ENCODE measurements at places on chromosomes 16 and 17.
A peak's percentile ranks its signal among the peaks of the same experiment; 100 is the strongest.

GRCh38 chr16:87581857-87582215 is 20.5 kb upstream of the JPH3 start:
- DNase-seq: peak; percentile 46

GRCh38 chr16:24116046-24116776 is 139.9 kb upstream of the CACNG3 start:
- DNase-seq: no peak

DNA sequence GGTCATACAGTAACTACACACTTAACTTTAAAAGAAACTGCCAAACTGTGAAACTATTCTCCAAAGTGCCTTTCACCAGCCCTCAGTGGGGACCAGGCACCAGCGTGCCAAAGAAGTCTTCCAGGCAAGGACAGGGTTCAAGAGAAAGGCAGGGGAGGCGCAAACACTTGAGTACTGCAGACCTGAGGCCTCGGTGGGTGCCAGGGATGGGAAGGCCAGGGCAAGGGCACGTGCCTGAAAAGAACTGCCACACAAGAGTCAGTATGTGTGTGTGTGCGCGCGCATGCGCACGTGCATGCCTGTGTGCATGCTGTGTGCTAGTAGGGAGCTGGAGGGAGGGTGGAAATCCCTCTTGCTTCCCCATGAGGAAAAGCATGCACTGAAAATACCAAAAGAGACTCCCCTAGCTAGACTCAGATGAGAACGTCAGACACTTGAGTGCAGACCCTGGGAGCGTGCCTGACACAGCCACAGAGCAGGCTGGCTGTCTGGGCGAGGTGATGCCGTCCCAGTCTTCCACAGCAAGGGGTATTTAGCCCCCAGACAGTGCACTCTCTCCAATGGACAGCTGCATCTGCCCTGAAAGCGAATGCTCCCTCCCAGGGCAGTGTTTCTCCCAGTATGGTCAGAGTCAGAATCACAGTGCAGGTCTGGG is 40.1 kb upstream of the GSG1L start:
- DNase-seq: no peak

GRCh38 chr17:76951375-76951905 is 83.2 kb downstream of the MGAT5B start:
- DNase-seq: no peak

DNA sequence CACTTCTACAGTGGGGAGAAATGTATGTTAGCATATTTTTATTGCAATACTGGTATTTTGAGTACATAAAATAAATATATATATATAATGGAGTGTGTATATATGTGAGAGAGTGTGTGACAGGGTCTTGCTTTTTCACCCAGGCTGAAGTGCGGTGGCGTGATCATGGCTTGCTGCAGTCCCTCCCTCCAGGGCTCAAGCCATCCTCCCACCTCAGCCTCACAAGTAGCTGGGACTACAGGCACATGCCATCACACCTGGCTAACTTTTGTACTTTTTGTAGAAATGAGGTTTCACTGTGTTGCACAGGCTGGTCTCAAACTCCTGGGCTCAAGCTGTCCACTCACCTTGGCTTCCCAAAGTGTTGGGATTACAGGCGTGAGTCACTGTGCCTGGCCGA is 4.1 kb downstream of the CYLD start:
- no peak for DNase-seq

DNA sequence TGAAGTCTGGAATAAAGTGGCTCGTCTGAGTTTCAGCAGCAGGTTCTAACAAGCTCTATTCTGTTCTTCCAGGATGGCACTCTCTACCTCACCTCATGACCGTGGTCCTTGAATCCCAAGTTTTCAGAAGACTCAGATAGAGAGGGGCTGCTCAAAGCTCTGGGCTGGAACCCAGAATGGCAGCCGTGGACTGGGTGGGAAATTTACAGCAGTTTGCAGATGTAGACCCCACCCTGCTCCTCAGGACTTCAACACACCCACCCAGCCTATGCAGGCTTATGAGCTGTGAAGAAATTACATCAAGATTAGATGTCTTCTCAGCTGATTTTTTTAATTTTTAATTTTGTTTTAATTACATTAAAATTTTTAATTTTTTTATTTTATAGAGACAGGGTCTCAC is 59.4 kb downstream of the METRNL start:
- peak; percentile 4 for DNase-seq

DNA sequence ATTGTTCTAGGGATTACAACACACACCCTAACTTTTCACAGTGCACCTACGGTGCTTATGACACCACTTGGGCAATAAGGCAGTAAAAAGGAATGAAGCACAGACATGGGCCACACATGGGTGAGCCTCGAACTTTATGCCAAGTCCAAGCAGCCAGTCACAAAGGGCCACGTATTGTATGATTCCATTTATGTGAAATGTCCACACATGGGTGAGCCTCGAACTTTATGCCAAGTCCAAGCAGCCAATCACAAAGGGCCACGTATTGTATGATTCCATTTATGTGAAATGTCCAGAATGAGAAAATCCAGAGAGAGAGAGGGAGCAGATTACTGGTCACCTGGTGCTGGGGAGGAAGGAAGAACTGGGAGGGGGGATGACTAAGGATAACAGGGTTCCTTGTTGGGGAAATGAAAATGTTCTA is 22.2 kb downstream of the RMI2 start:
- no peak for DNase-seq

DNA sequence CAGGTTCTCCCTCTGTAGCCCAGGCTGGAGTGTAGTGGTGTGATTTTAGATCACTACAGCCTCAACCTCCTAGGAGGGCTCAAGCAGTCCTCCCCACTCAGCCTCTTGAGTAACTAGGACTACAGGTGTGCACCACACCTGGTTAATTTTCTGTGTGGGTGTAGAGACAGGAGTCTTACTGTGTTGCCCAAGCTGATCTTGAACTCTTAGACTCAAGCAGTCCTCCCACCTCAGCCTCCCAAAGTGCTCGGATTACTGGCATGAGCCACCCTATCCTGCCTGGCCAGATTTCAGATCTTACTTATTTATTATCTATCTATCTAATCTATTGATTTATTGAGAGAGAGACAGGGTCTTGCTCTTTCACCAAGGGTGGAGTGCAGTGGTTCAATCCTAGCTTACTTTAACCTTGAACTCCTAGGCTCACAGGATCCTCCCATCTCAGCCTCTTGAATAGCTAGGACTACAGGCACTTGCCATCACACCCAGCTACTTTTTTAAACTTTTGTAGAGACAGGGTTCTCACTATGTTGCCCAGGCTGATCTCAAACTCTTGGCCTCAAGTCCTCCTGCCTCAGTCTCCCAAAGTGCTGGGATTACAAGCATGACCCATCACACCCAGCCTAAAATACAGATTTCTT is 61.8 kb downstream of the TUBD1 start:
- no peak for DNase-seq

DNA sequence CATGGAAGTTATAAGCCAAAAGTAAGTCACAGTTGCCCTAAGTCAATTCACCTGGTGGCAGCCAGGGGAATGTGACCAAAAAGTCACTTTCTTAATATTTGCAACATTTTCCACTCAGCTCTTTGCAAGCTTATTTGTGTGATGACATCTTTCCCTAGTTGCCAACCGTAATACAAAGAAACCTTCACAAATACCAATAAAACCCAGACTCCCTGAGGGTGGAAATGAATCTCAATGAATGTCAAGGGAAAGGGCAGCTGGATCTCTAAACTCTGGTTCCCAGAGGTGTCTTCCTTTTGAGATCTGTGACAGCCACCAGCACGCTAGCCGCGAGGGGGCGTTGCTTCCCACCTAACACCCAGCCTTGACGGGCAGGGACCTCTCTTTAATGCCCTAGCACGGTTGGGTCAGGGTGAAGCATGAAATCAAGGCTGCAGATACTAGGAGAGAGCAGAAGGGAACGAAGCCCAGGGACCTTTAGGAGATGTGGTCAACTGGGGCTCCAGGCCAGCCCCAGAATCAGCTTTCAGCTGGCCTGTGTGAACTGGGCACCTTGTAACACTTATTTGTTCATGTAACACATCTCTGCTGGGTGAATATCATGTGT is 82.2 kb downstream of the CMC2 start:
- peak; percentile 34 for DNase-seq

DNA sequence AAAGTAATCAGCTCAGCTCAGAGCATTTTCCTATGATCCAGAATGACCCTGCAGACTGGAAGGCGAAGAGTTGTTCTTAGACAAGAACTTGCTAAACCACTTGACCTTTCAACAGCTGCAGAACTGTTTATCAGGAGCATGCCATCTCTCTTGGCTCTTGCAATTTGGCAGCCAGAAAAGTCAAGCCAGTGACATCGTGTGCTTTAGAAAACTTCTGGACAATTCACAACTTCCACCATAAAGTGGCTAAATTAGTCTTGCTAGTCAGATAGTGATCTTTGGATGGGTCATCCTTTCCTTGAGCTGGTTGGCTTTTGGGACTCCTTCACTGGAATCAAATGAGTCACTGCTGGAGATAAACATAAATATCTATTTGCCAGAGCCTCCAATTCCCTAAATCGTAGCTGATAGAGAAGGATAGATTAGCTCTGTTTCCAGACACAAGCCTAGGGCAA is 146.5 kb downstream of the MAP2K6 start:
- DNase-seq: no peak

DNA sequence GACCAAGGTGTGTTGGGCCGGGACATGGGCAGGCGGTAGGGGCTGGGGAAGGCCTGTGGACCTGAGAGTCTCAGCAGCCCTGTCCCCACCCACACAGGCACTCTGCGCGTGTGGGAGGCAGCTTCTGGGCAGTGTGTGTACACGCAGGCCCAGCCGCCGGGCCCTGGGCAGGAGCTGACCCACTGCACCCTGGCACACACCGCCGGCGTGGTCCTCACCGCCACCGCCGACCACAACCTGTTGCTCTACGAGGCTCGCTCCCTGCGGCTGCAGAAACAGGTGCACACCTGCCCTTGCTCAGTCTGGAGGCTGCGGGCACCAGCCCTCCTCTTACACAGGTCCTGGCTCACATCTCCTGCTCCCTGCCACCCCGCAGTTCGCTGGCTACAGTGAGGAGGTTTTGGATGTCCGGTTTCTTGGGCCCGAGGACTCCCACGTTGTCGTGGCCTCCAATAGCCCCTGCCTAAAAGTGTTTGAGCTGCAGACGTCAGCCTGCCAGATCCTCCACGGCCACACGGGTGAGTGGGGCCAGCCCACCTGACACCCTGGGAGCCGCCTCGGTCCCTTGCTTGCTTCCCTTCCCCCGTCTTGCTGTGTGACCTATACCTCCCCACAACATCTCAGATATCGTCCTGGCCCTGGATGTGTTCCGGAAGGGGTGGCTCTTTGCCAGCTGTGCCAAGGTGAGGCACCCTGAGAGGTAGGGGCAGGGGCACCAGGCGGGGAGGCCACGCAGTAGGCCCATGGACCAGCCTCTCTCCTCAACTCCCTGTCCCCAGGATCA is 3.8 kb downstream of the TBL3 start:
- no peak for DNase-seq

GRCh38 chr17:37744961-37745800 is at the start of gene HNF1B:
Gene HNF1B, minus strand, starts transcription at chr17:37745059. Its CDS starts 175 bp downstream, at chr17:37744884.
- DNase-seq: peak; percentile 55

- no peak for DNase-seq
Measured at GRCh38 chr16:3570420-3571062, 6.7 kb downstream of the NLRC3 start.

- peak; percentile 29 for DNase-seq
Measured at GRCh38 chr16:69563605-69564580, 1.9 kb upstream of the NFAT5 start.

DNA sequence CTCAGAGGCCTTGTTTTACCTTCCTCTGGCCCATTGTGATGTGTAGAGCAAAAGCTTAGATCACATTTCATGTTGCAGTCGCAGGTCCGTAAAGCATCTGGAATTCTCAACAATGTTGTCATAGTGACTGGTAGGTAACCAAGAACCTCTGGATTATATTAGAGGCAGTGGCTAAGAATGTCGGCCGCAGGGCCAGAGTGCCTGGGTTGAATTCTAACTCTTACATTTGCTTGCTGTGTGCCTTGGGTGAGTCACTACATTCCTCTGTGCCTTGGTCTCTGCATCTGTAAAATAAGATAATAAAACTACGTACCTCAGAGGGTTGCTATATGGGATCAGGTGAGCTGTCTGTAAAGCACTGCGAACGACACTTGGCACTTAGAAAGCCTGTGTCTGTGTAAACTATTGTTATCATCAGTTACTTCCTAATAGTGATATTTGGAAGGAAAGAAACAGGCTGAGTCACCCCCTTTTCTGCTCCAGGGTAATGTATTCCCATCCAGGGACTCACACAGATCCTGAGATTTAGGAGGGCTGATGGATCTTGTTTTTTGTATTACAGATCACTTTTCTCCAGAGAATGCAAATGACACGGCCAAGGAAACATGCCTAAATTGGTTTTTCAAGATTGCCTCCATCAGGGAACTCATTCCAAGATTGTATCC is 52.2 kb downstream of the VPS35L start:
- DNase-seq: no peak

DNA sequence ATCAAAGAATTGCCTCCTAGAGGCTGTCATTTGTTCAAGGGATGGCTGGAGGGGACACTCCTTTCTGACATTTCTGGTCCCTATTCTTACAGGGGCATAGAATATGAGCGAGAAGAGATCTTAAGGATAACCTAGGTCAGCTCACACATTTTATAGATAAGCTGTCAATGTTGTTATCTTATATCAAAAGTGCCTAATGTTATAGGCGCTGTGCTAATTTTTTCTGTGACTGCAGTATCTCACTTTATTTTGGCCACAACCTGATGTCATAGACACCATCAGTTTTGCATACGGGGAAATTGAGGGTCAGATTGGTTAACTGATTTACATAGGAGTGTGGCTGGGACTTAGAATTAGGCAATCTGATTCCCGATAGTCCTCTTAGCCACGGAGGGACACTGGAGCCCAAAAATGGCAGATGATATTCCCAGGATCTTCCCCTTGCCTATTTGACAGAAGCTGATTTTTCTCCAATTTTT is 1.2 kb downstream of the CPD start:
- DNase-seq: no peak

GRCh38 chr16:51922476-51922875 is 624.5 kb downstream of the TOX3 start:
- no peak for DNase-seq

GRCh38 chr16:49809062-49809461 is 46.9 kb downstream of the ZNF423 start:
- DNase-seq: peak; percentile 66

- DNase-seq: no peak
Measured at GRCh38 chr17:35807371-35808144, 1.7 kb upstream of the TAF15 start.

DNA sequence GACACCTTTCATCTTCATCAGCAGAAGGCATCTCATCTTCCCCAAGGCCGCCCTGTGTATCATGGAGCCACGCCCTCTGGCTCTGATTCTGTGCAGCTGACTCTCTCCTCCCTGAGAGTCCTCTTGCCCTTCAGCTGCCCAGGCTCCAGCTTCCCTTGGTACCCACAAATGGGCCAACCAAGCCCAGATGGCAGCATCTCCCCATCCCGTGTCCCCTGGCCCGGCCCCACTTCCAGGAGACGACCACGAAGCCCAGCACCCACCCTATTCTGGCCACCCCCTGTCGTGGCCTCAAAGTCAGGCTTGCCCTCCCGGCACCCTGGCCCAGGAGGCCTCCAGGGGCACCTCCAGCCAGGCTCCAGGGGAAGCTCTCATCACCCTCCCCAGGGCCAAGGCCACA is 31.3 kb upstream of the KSR1 start:
- DNase-seq: no peak

- no peak for DNase-seq
Measured at GRCh38 chr17:70096861-70097260, 21.8 kb downstream of the KCNJ16 start.

- peak; percentile 74 for DNase-seq
Measured at GRCh38 chr16:20849589-20850390, 43.5 kb downstream of the REXO5 start.
